GM04503 (cell line): ENCODE measurements at places on chromosomes 11 and 22.

DNA sequence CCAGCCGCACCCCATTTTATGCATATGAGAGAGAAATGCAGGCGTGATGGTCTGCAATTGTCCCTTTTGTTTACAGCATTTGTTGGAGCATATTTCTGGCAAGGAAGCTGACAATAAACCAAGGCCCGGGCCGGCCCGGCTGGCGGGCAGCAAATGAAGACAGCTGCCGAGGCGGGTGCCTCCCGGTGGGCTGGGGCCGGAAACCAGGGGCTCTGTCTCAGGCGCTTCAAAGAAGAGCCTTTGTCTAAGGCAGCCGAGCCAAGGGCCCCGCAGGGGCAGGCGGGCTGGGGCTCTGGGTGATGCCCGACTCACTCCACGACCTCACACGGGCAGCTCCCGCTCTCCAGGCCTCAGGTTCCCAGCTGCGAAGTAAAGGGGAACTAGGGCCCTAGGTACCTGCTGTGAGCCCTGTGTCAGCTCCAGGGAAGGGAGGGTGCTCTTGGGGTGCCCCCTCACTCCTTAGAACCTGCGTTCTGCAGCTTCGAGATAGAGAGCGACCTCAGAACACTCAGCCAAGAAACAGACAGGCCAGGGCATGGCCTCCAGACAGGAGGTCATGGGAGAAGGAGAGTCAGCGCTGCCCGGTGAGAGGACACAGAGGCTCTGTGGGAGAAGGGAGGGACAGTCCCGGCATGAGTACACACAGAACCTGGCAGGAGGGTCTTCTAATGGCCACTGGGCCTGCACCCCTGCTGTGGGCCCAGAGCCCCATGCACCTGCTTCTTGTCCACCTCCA is 2.4 kb downstream of the LINC01488 start:
- no peak for DNase-seq

DNA sequence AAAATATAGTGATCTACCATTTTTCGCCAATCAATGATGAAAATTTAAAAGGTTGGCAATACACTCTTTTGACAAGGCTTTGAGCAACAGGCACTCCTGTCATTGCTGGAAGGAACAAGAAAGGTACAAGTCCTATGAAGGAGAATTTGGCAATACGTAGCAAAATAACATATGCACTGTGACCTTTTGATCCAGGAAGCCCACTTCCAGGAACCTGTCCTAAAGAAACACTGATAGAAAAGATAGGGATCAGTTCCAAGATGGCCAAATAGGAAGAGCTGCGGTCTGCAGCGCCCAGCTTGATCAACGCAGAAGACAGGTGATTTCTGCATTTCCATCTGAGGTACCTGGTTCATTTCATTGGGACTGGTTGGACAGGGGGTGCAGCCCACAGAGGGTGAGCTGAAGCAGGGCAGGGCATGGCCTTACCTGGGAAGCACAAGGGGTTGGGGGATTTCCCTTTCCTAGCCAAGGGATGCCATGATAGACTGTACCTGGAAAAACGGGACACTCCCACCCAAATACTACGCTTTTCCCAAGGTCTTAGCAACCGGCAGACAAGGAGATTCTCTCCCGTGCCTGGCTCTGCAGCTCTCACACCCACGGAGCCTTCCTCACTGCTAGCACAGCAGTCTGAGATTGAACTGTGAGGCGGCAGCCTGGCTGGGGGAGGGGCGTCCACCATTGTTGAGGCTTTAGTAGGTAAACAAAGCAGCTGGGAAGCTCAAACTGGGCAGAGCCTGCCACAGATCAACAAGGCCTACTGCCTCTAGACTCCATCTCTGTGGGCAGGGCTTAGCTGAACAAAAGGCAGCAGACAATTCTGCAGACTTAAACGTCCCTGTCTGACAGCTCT is 69.7 kb upstream of the GALNT18 start:
- no peak for DNase-seq

GRCh38 chr11:110818032-110818687 is 105.9 kb upstream of the ARHGAP20 start:
- no peak for DNase-seq

DNA sequence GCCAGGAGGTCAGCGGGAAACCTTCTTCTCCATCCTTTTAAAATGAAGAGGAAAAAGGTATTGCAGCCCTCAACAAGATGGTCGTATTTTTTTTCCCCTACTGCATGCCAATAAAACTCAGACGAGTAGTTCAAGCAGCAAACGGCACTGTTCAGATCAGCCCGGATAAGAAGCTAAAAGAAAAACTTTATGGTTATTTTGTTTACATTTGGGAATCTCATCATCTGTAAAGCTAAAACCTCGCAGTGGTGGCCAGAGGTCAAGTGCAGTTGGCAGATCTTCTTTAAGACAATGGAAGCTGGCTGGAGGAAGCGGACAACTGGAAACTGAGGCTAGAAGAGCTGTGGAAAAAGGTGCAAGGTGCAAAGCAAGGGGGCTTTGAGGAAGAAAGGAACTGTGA is 31.0 kb upstream of the CHRM4 start:
- no peak for DNase-seq

GRCh38 chr11:94662846-94663390 is 95.8 kb downstream of the PIWIL4 start:
- DNase-seq: no peak

GRCh38 chr22:28779833-28780232 is 7.3 kb downstream of the CCDC117 start:
- DNase-seq: no peak

GRCh38 chr11:62472063-62472884 is 53.4 kb downstream of the SCGB1A1 start:
- DNase-seq: no peak

GRCh38 chr11:127059286-127059685 is 58.7 kb upstream of the KIRREL3 start:
- no peak for DNase-seq

DNA sequence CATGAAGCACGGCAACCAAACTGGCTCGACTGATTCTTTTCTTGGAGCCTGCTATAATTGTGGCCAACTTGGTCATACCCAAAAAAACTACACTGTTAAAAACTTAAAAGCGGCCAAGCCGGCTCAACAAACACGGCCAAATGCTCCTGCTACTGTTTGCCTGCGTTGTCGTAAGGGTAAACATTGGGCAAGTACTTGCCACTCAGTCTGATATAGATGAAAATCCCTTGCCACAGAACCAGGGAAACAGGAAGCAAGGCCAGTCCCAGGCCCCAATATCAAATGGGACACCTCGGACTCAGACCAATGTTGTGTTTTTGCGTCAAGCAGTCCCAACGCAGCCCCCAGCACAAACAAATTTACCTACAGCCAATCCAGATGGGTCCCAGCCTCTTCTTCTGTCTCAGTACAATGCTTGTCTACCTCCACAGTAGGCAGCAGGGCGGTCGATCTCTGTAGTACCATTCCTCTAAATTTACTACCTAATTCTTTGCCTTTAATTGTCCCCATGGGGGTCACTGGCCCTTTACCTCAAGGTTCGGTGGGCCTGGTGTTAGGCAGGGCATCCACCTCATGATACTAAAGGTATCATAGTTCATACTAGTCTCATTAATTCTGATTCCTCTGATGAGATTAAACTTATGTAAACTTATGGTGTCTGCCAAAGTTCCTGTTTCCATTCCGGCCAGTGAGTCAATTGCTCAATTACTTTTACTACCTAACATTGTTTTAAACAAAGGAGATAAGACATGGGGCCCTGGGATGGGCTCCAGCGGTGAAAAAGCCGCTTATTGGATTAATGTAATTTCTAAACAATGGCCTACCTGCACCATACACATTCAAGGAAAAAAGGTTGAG is 3.7 kb upstream of the COMT start:
- no peak for DNase-seq

- peak; percentile 31 for DNase-seq
These were observed 87.3 kb downstream of the CCDC73 start for GRCh38 chr11:32706985-32707741.

DNA sequence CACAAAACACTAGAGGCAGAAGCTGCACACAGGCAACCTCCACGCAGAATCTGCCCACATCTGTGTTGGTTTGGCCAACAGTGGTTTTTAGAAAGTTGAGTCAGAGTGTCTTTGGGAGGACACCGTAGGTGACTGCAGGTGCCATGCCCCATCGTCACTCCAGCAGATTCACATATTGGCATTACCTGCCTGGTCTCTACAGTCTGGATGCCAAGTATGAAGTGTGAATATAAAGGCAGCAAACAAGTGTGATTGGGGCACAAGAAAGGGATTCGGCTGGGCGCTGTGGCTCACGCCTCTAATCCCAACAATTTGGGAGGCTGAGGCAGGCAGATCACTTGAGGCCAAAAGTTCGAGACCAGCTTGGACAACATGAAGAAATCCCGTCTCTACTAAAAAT is 11.0 kb upstream of the FXYD2 start:
- no peak for DNase-seq

DNA sequence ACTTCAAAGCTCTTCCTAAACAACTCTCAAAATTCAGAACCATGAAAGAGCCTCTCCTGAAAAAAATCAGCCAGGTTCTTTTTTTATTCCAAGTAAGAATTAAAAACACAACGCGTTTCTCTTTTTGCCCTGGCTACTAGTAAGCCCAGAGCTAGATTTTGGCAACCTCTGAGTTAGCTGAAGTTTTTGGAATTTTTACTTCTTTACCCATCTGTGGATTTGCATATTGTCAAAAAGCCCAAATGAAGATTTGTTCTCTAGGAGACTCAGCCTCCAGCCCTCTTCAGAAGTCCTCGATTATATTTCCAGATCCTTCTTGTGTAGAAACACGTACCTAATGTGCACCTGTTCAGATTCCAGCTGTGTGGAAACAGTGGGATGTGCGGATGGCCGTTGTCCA is 517.9 kb downstream of the TBC1D22A start:
- no peak for DNase-seq
